ENCODE measurements at places on chromosomes 5 and 9.

DNA sequence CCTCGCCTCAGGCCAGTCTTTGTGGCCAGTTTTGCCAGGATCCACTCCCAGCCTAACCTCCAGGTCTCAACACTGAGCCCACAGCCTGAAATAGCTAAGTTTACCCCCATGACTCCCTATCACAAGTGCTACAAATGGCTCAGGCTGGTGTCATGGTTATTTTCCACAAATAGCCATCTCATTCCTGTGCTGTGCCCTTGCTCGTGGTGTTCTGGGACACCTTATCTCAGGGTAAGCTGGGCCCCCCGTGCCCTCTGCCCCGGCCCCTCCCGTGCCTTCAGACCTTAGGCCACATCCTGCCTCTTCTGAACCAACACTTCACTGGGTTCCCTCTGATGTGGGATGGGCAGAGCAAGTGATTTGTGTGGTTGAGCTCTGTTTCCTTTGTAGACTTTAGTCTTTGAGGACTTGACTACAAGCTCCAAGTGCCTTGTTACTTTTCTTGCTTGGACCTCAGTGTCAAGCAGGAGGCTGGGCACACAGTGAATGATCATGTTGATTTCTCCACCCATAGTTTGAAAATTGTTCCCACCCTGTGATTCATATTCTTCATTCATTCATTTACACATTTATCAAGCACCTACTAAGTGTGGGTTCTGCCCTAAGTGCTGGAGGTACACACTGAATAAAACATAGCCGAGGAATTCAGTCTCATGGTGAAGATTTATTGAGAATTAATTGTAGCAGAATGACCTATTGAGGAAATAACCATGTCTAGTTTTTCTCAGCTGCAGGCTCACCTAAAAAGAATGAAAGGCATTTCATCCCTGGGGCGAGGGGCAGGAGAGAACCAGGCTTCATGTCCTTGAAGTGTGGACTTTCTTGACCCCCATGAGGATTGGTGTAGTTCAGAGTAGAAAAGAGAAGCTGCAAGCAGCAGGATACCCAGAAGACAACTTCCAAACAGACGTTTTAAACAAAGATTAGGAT, 84.5 kb upstream of the CTNNA1 start:
- peak; percentile 26 for DNase-seq

- DNase-seq: no peak
These were observed 30.0 kb downstream of the RBM27 start for GRCh38 chr5:146233441-146233840.

DNA sequence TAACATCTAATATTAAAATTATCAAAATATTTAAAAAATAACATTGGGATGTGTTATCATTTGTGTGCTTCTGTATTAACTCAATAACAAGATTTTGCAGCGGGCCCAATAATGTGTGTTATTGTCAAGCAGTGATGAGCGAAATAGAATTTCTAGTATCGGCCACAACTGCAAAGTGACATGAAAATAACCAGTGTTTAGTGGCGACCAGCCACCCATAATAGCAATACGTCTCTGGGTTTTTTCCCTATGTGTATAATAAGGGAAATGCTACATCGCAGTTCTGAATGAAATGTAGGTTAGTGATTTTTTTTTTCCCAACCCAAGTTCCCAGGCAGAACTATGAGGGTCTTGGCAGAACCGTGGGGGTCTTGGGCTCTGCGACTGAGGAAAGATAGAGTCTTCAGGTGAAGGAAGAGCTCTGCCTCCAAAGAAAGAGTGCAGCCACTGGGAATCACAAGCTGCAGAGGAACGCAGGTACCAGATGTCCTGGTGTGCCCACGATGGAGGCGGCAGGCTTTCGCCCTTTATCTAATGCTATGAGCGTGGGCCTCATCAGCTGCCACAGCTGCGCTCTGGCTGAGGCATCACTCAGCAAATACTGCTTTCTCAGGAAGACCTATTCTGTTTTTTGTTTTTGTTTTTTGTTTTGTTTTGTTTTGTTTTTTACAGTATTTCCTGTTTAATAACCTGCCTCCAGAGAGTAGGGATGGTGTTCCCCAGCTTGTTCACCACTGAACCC, 235.0 kb downstream of the ROR2 start:
- no peak for DNase-seq

DNA sequence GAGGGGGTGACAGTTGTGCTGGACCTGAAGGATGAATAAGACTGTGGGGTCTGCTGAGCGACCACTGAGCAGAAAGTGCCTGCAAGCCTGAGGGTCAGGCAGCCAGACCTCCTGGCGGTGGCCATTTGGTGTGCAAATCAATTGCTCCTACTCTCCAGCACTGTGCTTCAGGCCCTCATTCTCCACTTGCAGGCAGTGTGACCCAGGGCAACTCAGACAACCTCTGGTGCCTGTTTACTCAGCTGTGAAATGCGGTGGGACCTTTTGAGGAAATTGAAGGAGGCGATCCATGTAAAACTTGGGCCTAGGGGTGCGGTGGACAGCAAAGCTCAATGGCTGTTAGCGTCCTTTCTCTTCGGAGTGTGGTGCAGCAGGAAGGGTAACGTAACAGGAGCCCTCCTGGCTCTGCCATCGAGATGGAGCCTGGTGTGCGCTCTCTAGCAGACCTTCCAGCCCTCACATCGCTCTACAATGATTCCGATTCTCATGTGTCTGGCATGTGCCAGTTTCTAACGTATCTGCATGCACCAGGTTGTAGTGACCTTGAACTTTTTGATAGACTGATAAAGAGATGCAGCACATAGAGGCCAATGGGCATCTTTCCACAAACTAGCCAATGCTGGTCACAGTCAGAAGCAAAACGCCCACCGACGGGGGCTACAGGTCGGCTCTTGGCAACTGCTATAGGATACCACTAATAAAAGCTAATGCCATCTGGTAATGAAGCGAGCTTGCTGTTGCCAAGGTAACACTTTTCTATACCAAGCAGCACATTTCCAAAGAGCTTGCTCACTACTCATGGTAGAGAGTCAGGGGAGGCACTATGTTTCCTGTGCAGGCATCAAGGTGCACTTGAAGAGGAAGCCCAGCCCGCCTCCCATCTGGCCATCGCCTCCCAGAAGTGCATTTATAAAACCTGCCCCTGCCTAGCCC, 159.7 kb upstream of the RAPGEF1 start:
- DNase-seq: no peak

GRCh38 chr5:175589714-175590113, 68.2 kb upstream of the HRH2 start:
- DNase-seq: no peak

DNA sequence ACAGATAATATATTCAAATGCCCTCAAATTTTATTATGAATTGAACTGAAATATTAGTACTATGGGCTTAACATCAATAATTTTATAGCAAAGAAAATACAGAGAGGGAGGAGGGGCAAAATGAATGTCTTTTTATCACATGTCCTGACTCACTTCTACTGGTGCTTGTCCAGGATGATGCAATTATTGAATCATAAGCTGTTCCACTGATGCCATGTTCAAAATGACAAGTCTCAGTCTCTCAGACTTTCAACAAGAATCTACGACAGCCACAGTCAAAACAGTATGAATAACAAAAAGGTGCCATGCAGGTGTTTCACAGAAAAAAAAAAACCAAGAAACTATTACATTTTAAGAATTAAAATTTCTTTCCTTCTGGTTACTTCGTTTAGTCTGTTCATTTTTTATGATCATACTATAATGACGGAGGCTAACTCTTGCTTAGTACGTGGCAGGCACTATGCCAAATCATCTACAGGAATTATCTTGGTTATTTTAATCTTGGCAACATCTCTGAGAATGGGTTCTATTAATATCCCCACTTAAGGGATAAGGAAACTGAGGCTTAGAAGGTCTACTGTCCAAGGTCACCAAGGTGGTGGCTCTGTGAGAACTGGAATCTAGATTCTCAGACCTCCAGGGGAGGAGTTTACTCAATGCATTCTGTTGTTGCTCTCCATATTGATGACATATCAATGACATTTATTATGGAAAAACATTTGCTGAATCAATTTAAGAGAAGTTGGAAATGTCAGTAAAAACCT, 61.5 kb downstream of the NR3C1 start:
- no peak for DNase-seq

GRCh38 chr9:129283291-129283691, 105.2 kb upstream of the IER5L start:
- no peak for DNase-seq

DNA sequence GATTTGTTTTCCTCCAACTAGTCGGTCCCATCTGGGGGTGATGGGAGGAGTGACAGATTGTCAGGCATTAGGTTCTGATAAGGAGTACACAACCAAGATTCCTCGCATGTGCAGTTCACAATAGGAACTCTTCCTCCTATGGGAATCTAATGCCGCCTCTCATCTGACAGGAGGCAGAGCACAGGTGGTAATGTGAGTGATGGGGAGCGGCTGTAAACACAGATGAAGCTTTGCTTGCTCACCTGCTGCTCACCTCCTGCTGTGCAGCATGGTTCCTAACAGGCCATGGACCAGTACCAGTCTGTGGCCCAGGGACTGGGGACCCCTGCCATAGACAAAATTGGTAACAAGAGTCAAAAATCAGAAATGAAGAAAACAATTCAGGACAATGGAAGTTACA, 173.3 kb upstream of the HMHB1 start:
- no peak for DNase-seq

- no peak for DNase-seq
These were observed 126.1 kb downstream of the NPR3 start for GRCh38 chr5:32837211-32837610.

- DNase-seq: no peak
These were observed 2.5 kb downstream of the TJP2 start for GRCh38 chr9:69176471-69177171.

DNA sequence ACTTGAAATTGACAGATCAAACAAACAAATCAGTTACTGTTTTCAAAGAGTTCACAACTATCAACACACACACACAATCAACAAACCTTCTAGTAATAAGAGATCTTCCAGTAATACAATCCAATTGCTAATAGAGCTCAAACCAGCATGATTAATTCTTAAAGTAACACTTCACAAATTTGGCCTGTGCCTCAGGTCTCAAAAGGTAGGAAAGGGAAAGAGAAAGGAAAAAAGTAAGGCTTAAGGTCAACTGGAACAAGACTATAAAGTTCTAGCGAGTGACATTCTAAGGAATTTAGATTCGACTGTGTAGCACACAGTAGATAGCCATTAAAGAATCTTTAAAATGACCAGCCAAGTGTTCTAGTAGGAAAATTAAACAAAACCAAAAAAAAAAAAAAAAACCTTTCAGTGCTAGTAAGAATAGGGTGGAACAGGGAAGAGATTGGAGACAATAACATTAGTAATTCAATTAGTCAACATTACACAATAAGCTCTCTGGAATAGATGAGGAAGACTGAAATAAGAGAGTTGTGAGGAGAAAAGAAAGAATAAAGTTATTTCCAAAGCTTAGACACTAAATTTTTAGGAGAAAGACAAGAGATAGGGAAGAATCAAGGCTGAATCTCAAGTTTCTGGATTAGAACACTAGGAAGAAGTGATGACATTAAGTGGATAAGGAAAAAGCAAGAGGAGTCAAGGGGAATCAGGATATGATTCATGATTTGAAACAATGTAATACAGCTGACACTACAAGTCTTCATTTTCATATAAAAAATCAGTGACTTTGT, 86.1 kb downstream of the FBXL17 start:
- DNase-seq: no peak

- no peak for DNase-seq
These were observed 97.7 kb downstream of the SLC1A3 start for GRCh38 chr5:36704131-36704530.

GRCh38 chr9:116152390-116152789, 1.2 kb upstream of the PAPPA start:
- DNase-seq: no peak

GRCh38 chr9:26975728-26976707, 19.8 kb downstream of the IFT74 start:
- DNase-seq: peak; percentile 19

- DNase-seq: no peak
These were observed 63.9 kb downstream of the MAT2B start for GRCh38 chr5:163569284-163569683.

DNA sequence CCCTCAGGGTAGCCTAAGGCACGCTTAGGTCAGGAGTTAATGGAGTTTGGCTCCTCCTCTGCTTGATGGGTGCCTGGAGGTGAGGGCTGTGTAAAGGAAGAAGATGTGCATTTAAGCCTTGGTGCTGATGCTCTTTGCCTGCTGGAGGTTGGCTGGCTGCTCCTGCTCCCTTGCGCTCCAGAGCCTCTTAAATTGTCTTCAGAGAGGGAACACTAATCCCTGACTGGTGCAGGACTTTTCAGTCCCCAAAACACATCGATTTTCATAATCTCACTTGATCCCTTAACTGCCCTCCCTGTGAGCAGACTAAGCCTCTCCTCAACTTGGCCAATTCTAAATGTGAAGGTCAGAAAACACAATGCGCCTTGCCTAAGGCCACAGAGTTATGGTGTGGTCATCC, 16.2 kb upstream of the TCOF1 start:
- DNase-seq: no peak

DNA sequence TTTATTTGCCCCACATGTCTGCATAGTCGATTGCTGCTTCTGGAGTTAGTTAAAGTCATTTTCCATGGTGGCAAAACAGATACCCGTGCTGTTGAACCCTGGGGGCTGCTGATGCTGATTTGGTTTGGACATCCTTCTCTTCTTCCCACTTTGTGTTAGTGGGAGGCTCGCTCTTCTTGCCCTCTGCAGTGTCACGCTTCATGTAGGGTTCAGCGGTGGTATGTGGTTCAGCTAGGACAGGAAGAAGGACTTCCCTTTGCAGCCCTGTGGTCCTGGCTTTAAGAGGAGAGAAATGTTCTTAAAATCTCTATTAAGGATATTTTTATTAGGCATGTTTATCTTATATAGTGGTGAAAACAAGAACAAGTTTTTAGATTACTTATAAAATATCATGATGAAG, 36.2 kb downstream of the SLC36A1 start:
- no peak for DNase-seq

GRCh38 chr5:53109056-53109442, 508 bp downstream of the MOCS2 start:
- no peak for DNase-seq

- no peak for DNase-seq
These were observed 149.2 kb downstream of the GNA14 start for GRCh38 chr9:77498891-77499290.

- no peak for DNase-seq
These were observed 14.0 kb downstream of the IL33 start for GRCh38 chr9:6229619-6230018.

- no peak for DNase-seq
These were observed 235.7 kb upstream of the ADAMTSL1 start for GRCh38 chr9:18238254-18238653.

GRCh38 chr5:10301266-10301665, 6.4 kb downstream of the CMBL start:
- DNase-seq: no peak

DNA sequence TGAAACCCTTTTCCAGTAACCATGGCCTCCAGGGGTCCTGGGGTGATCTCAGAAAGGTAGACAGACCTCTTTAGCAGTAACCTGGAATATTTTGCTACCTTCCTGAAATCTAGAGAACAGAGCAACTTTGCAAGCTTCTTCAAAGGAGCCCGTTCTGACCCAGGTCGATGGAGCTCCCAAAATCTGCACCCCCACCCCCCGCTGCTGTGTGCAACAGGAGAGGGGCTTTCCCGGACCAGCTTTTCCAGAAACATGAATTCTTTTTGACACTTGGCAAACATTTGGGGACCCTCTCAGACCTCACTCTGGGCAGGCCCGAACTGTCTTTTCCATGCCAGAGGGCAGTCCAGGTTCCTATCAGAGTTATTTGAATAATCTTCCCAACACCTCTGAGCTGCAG, 65.3 kb downstream of the KCNIP1 start:
- DNase-seq: no peak

- no peak for DNase-seq
These were observed 24.3 kb downstream of the ABCA1 start for GRCh38 chr9:104903609-104904008.
